ENCODE measurements at places on chromosomes 11 and 22.

DNA sequence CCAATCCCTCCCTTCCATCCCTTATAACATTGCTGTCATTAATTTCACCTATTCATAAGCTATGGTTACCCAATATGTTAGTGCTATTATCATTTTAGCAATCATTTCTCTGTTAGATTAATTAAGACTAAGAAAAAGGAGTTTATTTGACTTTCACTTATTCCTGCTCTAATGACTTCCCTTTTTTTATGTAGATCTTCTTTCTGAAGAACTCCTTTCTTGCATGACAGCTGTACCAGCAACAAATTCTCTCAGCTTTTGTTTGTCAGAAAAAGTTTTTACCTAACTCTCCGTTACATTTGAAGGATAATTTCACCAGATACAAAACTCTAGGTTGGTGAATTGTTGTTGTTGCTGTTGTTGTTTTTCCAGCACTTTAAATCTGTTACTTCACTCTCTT is 28.6 kb upstream of the OR8B8 start:
- no peak for DNase-seq

DNA sequence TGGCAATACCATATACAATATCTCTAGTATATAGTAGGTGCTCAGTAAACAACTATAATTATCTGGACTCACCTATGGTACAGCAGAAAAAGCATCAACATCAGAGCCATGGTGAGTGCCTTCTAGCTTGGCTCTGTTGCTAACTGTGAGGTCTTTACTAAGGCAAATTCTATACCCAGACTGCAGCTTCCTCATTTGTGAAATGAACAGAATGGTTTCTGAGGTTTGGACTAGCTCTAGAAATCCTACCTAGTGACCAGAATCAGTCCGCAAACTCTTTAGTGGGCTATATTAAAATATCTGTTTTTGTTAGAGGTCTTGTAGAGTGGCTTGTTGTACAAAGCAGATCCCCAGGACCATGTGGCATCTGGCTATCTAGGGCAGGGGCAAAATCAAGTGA is 3.7 kb downstream of the MS4A1 start:
- DNase-seq = no peak

- DNase-seq = no peak
Observed at GRCh38 chr11:90845126-90845525, 622.3 kb upstream of the CHORDC1 start.

DNA sequence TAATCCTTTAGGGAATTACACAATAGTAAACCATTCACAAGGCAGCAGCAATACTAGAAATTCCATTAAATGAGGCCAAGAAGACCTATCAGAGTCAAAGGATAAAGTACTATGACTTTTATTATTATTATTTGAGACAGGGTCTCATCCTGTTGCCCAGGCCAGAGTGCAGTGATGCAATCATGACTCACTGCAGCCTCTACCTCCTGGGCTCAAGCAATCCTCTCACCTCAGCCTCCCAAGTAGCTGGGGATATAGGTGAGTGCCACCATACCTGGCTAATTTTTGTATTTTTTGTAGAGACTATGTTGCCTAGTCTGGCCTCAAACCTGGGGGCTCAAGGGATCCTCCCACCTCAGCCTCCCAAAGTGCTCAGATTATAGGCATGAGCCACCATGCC is 51.8 kb downstream of the TTC28 start:
- no peak for DNase-seq

GRCh38 chr22:27134315-27134701 is 476.9 kb downstream of the MIAT start:
- DNase-seq = no peak

- no peak for DNase-seq
Observed at GRCh38 chr22:23787910-23788309, 1.1 kb downstream of the SMARCB1 start.

- DNase-seq = no peak
Observed at GRCh38 chr11:124633355-124633754, 10.7 kb downstream of the TBRG1 start.

GRCh38 chr11:2915473-2915872 is 13.7 kb downstream of the PHLDA2 start:
- no peak for DNase-seq

DNA sequence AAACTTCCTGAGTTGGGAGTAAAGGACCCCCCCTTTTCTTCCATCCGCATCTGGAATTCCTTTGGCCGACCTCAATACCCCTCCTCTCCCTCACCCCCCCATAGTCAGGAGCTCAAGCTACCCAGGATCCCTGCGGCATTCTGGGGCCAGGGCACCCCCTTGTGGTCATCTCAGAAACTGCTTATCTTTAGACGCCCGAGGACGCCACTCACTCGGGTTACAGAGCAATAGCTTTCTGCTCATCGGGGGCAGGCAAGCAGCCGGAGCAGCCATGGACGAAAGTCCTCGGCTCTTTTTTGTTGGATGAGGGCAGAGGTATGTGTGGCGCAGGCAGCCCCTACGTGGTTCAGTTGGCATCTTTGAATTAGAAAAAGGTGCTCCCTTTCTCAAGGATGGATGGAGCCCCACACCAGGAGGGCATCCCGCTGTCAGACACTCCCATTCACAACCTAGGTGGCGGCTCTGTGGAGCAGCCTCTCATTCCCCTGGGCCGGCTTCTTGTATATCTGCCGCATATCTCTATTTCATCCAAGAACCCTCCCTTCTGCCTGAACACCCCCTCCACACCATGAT is 2.3 kb downstream of the C1QTNF5 start:
- no peak for DNase-seq

- DNase-seq = no peak
Observed at GRCh38 chr11:109426442-109427240, 4.7 kb downstream of the C11orf87 start.

DNA sequence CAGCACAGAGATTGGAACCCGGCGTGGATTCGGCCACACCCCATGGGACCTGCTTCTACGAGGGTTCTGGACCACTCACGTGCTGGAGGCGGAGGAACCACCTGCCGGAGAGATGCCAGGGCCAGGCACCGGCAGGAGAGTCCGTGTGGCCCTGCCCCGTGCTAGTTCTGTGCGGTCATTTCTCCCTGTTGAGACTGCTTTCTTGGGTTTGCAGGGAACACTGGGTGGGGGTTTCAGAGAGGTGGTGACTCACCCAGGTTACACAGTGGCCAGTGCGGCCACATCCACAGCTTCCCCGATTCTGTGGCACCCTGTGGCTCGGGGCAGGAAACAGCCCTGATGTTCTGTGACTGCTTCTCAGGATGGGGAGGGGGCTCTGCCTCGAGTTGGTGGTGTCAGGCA is 3.6 kb upstream of the PHLDA2 start:
- DNase-seq = no peak

DNA sequence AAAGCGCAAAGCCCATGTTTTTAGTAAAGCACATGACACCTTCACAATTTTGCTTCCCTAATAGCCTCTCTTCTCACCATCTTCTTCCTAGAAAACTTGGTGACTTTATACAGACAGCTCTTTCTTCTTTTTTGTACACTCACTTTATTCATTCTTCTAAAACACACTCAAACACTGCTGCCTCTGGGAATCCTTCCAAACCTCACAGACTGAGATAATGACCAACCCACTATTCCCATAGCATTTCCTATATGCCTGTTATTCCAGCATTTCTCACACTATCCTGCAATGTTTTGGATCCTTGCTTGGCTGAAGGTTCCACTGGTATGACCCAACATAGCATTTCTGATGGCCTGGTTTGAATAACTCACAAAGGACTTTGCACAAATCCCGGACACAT is 442.1 kb upstream of the CCDC90B start:
- DNase-seq = no peak

DNA sequence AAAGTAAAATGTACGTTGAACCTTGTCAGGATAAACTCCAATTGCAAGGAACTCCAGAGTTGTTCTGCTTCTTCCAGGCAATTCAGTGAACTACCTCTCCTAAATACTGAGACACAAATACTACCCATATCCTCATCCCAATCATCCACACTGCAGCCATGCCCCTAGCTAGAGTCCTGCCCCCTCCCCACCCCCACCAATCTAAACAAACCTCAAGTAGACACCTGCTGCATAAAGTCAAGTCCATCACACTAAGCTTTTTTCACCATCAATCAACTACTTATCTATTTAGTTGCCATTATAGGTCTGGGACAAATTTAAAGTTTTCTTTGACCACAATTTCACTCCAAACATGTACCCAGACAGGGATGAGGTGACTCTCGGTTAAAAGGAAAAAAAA is 93.2 kb upstream of the APOA1 start:
- no peak for DNase-seq

GRCh38 chr11:127806501-127806900 is 780.9 kb downstream of the ETS1 start:
- DNase-seq = no peak

DNA sequence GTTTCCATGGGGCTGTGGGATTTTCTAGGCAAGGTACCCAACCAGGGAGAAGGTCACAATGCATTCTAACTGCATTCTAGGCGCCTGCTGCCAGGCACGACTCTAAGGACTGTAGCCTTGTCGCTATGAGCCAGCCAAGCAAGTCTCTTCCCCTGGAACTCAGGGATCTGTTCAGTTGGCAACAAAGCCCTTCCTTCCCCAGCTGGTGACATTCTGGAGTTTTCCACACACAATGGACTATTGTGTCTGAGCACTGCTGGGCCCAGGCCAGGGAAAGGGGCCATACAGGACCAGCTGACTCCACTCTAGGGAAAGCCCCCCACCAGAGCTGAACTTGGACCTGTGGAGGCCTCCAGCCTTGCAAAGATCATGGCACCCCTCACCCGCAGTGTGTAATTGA is 116.8 kb downstream of the RRAS2 start:
- DNase-seq = no peak

- no peak for DNase-seq
Observed at GRCh38 chr22:22449819-22450218, 58.7 kb downstream of the ZNF280B start.

DNA sequence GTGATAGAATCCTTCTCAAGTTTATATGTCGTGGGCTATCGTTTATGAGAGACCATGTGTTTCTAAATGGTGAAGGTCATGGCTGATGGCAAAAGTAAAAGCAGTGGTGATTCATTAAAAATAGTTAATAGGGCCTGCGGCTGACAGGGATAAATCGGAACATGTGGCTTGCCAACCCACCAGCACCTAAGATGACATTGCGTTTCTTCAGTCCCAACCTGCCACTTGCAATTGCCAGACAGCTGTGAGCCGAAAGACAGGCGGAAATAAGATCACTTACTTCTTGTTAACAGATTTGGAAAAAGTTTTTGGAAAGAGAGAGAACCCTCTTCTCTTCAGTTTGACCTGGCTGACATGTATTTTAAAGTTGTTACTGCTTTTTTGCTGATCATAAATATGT is 131.5 kb upstream of the MPPED2 start:
- DNase-seq = no peak

DNA sequence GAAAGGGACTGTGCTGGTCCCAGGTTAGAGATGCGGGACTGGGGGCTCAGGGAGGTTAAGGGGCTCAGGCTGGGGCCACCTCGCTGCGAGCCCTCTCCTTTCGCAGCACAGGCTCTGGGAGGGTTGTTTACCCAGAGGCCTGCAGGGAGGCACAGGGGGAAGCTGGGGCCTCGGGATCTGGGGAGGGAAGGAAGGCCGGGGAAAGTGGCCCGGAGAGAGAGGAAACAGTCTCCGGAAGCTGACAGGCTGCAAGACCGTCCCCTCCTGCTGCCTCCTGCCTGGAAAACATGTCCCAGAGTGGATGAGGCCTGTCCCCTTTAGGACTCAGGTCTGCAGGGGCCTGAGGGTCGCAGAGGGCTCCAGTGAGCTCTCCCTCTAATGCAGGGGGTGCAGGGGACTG is 45.4 kb downstream of the MYO7A start:
- DNase-seq = no peak

- DNase-seq = no peak
Observed at GRCh38 chr22:50209893-50210292, 9.1 kb downstream of the SELENOO start.

DNA sequence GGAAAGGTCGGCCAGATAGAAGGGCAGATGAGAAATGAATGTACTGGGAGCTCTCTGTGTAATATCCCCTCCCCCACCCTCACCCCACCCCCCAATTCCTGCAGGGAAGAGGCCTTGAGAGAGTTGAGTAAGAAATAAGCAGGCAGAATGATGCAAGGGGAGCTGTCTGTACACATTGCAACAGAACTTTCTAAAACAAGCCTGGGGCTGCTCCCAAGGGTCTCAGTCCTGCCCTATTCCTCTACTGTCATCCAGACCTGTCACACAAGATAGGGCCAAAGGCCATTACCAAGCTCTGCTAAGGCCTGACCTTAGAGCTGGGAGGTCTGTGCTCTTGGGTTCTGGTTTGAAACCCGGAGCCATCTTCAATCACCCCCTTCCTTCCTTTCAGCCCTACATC is 5.7 kb upstream of the DGAT2 start:
- no peak for DNase-seq

DNA sequence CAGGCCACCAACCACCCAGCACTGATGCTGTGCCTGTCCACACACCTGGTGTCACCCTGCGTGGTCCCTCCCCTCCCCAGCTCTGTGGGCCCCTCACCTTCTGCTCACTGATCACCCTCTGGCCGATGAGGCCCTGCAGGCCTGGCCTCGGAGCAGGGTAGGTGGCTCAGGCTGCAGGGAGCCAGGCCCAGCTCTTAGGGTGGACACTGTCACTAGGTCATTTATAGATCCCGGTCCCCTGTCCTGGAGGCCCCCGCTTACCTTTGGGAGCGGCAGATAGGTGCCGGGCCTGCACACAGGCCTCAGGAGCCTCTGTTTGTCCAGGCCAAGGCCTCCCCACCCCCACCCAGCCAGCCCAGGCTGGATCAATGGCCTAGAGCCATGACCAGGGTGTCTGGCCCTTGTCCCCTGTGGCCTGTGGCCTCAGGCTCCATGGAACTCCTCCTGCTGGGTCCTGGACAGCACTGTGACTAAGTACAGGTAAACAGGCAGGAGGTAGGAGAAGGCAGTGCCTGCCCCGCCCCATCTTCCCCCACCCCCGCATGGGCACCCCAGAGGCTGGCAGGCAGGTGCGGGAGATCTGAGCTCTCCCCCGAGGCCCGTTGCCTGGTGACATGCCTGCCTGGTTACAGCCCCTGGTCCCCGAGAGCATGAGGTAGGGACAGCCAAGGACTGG is at the start of gene TMPRSS6:
TSS of gene TMPRSS6 (minus strand) at position 472 of the 676 bp plus-strand sequence. CDS start 6,296 bp downstream, outside the sequence.
- no peak for DNase-seq

GRCh38 chr11:830295-831117 is 2.2 kb upstream of the CD151 start:
- DNase-seq = peak; percentile 42

DNA sequence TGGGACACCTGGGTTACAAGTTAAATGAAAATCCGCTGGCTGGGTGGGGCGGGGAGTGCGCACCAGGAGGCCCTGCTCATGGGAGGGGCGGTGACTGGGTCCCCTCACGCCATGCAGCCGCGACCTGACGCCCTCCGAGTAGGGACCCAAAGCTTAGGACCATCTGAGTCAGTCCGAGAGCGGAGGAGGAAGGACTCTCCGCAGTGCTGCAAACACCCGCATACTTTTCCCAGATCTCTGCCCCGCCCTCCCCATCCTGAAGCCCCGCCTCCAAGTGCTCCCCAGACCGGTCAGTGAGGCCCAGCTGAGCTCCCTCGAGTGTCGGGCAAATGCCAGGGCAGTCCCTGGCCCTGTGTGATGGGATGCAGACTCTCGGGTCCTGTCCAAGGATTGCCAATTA is 6.6 kb upstream of the FLI1 start:
- DNase-seq = no peak

- no peak for DNase-seq
Observed at GRCh38 chr11:112583261-112583893, 322.7 kb upstream of the PLET1 start.

All from stimulated activated CD8-positive, alpha-beta memory T cell treated with anti-CD3 and anti-CD28 coated beads, Interleukin-12 subunit alpha, Interleukin-12 subunit beta, amount 100 ng/mL, for 4 hours (primary cell).